Amniotic stem cell (primary cell): ENCODE measurements at places on chromosomes 2 and 18.

DNA sequence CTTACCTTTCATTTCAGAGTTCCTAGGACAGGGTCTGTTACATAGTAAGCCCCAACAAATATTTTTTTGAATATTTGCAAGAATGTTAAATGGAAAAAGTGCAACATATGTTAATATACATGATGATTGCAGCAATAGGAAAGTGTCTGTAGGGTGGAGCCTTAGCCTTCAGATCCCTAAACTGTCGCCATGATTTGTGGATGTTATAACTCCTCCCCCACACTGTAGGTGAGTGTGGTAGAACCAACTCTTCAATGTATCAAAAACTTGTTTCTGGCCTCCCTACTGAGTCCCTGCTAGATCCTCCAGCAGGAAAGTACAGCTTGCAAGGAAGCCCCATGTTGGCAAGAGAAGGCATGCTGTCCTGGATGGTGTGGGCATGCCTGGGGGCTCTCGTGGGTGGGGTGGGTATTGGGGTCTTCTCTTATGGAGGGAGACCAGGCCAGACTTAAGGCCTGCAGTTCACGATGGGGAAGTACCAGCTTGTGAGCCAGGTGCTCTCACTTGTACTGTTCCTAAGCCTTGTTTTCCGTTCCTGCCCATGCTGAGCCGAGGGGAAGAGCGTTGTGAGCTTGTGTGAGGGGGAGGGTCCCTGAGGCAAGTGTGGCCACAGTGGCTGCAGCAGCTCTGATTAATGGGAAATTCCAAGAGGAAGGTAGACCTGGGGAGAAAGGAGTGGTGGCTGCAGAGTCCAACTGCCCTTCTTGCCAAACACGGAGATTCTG lies 11.4 kb downstream of the FHOD3 start:
- no peak for DNase-seq

- peak; percentile 54 for DNase-seq
Observed at GRCh38 chr2:60484133-60484645, 69.3 kb downstream of the BCL11A start.

DNA sequence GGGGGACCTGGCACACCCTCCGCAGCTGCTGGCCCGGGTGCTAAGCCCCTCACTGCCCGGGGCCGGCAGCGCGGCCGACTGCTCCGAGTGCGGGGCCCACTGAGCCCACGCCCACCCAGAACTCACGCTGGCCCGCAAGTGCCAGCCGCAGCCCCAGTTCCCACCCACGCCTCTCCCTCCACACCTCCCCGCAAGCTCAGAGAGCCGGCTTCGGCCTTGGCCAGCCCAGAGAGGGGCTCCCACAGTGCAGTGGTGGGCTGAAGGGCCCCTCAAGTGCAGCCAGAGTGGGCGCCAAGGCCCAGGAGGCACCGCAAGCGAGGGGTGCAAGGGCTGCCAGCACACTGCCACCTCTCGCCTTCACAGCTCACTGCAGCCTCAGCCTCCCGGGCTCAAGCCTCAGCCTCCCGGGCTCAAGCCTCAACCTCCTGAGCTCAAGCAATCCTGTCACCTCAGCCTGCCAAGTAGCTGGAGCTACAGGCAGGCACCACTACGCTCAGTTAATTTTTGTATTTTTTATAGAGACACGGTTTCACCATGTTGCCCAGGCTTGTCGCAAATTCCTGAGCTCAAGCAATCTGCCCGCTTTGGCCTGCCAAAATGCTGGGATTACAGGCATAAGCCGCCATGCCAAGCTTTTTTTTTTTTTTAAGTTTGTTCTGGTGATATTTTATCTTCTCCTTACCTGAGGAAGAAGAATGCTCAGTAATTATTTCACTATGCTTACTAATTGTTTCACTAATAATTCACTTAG lies 71.7 kb upstream of the CDCA7 start:
- DNase-seq, result no peak

- DNase-seq, result no peak
Observed at GRCh38 chr18:68219872-68220271, 495.0 kb downstream of the TMX3 start.

- no peak for DNase-seq
Observed at GRCh38 chr2:128270672-128271596, 47.7 kb downstream of the HS6ST1 start.

DNA sequence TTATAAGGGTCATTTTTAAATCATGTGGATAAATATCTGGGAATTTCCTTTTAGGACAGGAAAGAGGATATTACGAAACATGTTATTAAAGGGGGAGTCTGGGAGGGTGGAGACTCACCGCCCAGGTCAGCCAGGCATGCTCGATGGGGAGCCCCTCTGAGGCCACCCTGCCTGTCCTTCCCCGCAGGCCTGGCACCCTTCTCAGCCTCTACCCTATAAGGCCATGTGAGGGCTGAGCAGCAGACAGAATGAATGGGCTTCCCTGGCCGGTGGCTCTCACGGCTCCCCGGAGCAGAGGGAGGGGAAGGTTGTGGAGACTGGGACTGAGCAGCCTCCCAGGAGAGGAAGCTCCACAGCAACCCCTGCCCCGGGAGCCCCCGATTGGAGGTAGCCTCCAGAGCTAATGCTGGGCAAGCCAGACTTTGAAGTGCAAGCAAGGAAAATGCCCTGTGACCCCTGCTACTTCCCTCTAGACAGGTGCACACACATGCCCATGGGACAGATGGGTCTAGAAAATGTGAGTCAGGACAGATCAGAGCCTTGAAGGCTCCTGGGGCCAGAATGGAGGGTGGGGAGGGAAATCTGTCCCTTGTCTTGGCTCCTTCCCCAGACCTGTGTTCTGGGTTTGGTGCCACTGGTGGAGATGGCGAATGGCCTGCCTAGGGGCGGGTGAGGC lies 13.2 kb upstream of the ARMC9 start:
- no peak for DNase-seq

GRCh38 chr2:13240789-13241487 lies 524.2 kb downstream of the TRIB2 start:
- DNase-seq, result no peak

- no peak for DNase-seq
Observed at GRCh38 chr2:86417961-86418360, 23.2 kb upstream of the KDM3A start.
